ENCODE measurements at places on chromosomes 11 and 22. TPM values are rescaled to one million over a fixed set of nuclear protein-coding genes. Genes with fewer than 3 reads are reported as not detected.

The RAB39A gene
- total RNA-seq, result 0.98 TPM

The ANO3 gene
- 0.66 TPM for total RNA-seq

The RHOD gene
- 27.2 TPM for total RNA-seq

The TMEM191C gene
- total RNA-seq, result 1.3 TPM

The TMPRSS6 gene
- not detected for total RNA-seq

DNA sequence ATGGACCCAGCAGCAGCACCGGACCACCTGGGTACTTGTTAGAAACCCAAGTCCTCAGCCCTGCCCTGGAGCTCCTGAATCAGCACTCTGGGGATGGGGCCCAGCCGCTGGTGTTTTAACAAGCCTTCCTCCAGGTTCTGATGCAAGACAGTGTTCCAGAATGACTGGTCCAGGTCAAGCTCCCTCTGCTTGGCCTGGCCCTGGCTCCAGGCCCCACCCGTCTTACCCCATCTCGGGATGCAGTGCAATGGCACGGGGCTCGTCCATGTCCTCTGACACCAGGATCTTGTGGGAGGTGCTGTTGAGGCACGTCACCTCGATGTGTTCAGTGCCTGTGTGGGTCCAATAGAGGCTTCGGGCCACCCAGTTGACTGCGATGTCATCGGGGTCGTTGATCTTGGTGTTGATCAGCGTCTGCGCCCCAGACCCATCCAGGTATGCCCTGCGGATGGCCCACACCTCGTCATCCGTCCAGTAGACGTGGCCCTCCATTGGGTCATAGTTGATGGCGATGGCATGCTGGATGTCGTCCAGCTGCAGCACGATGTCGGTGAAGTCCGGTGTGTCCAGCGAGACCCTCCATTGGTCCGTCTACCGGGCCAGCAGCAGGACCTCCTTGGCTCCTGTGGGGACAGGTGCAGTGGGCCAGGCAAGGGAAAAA is 140.3 kb downstream of the CRYBB2 start:
- H3K27ac ChIP-seq, result no peak overlapping the region
- H3K4me3 ChIP-seq, result no peak overlapping the region
- H3K27me3 ChIP-seq, result no peaks in the 10 kb centered on the region
- no peaks in the 10 kb centered on the region for H3K36me3 ChIP-seq
- no peaks in the 10 kb centered on the region for H3K4me1 ChIP-seq
- DNase-seq, result peak; percentile 47

- no peaks in the 10 kb centered on the region for H3K27me3 ChIP-seq
- no peaks in the 10 kb centered on the region for H3K4me1 ChIP-seq
- H3K36me3 ChIP-seq, result no peaks in the 10 kb centered on the region
- H3K4me3 ChIP-seq, result peak overlapping the region; percentile 75
- DNase-seq, result peak; percentile 21
These were observed 749 bp downstream of the VWA5A start for GRCh38 chr11:124115782-124116616.

- DNase-seq, result no peak
- H3K27me3 ChIP-seq, result no peaks in the 10 kb centered on the region
- H3K36me3 ChIP-seq, result no peaks in the 10 kb centered on the region
- H3K4me3 ChIP-seq, result no peak overlapping the region
- no peak overlapping the region for H3K27ac ChIP-seq
These were observed 67.7 kb downstream of the TRIM44 start for GRCh38 chr11:35730254-35730653.

DNA sequence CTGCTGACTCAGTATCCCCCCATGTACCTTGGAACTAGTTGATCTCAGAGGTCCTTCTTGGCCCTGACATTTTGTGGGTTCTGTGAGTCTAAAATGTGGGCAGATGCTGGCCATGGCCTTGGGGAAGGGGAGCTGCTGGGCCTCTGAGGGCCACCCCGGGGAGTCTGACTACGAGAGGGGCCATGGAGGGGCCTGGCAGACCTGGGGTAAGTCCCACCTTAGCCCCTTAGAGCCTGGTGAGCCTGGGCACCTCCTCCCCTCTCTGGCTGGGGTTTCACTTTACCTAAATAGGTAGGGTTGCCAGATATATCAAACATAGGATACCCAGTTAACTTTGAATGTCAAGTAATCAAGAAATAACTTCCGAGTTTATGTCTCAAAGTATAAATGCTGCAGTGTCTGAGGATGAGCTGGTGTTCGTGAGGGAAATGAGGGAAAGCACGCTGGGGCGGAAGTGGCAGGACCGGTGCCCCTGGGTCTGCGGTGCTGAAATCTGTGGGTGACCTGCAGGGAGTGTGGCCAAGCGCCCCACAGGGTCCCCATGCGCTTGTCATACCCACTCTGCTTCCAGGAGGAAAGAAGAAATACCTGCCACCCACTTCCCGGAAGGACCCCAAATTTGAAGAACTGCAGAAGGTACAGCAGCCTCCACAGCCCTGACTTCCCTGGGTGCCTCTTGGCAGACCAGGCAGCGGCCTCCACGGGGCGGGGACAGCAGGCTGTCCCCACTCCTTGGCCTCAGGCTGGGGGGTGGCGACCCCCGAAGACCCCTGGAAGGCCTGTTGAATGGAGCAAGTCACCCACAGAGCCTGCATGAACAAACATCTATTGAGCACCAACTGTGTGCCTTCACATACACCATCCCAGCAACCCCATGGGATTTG is 4.8 kb downstream of the PARVG start:
- H3K27ac ChIP-seq, result no peak overlapping the region
- H3K4me3 ChIP-seq, result no peak overlapping the region
- no peaks in the 10 kb centered on the region for H3K4me1 ChIP-seq
- no peak for DNase-seq
- peaks cover 40% of the 10 kb centered on the region for H3K27me3 ChIP-seq
- H3K36me3 ChIP-seq, result no peaks in the 10 kb centered on the region

DNA sequence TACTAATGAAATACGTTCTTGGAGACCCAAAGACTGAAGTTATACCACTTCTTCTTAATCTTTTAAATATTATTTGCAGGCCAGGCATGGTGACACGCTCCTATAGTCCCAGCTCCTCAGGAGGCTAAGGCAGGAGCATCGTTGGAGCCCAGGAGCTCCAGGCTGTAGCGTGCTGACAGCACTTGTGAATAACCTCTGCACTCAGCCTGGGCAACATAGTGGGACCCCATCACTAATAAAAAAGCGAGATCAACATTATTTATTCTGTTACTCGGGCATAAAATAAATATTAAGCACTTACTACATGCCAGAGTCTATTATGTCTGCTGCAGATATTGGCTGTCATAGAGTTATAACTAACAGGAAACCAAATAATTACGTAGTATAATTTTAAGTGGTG is 720 bp upstream of the MED17 start:
- DNase-seq, result no peak
- H3K27ac ChIP-seq, result peak overlapping the region; percentile 98
- no peaks in the 10 kb centered on the region for H3K36me3 ChIP-seq
- no peaks in the 10 kb centered on the region for H3K4me1 ChIP-seq

DNA sequence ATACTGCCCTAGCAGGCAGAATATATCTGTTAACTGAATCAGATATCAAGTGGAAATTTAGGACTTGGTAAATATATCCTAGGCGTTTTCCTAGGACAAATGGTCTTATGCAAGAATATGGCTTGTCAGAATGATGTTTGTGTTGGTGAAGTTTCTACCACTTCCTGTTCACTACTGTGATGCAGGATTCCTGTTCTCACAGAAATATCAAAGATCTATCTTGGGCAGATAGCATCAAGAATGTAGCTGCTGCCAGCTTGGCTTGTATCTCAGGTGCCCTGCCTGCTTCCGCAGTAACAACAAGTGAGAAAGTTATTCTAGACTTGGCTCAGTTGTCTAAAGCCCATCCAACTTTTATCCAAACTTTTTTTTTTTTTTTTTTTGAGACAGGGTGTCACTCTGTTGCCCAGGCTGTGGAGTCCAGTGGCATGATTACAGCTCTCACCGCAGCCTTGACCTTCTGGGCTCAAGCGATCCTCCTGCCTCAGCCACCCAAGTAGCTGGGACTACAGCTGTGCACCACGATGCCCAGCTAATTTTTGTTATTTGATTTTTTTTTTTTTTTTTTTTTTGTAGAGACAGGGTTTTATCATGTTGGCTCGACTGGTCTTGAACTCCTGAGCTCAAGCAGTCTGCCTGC is 61.3 kb downstream of the PPME1 start:
- no peak for DNase-seq
- H3K36me3 ChIP-seq, result peaks cover 8% of the 10 kb centered on the region
- H3K4me1 ChIP-seq, result no peaks in the 10 kb centered on the region
- no peak overlapping the region for H3K27ac ChIP-seq

GRCh38 chr11:120830085-120830620 is 193.7 kb upstream of the TBCEL start:
- no peaks in the 10 kb centered on the region for H3K27me3 ChIP-seq
- no peak overlapping the region for H3K4me3 ChIP-seq
- no peak overlapping the region for H3K27ac ChIP-seq
- H3K4me1 ChIP-seq, result no peaks in the 10 kb centered on the region

DNA sequence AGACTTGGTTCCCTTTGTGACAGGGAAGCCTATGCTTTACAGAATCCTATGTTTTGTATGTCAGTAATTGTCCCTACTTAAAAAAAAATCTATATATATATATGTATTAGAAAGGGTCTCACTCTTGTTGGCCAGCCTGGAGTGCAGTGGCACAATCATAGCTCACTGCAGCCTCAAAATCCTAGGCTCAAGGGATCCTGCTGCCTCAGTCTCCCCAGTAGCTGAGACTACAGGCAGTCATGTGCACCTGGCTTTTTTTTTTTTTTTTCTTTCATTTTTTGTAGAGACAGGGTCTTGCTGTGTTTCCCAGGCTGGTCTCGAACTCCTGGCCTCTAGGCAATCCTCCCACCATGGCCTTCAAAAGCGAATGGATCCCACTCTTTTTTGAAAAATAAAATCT is 2.1 kb upstream of the NEAT1 start:
- peak overlapping the region; percentile 100 for H3K27ac ChIP-seq
- H3K4me1 ChIP-seq, result peaks cover 26% of the 10 kb centered on the region
- no peak for DNase-seq
- no peaks in the 10 kb centered on the region for H3K27me3 ChIP-seq

DNA sequence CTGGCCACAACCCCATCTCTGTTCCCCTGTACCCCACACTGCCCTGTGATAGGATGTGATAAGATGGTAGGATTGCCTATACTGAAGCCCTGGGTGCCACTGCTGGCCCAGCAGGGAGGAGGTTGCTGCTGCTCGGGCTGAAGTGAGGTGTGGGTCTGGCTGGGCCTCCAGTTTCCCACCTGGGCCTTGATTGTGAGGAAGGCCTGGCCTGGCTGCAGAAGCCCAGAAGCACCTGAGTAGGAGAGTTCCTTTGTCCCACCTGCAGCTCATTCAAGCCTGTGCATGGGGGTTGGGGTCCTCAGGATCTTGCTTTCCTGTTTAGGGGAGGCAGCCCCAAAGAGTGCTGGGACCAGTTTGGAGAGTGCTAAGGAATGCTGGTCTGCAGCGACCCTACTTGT is 3.3 kb downstream of the ST3GAL4 start:
- H3K36me3 ChIP-seq, result no peaks in the 10 kb centered on the region
- no peaks in the 10 kb centered on the region for H3K27me3 ChIP-seq
- peak overlapping the region; percentile 87 for H3K27ac ChIP-seq
- DNase-seq, result peak; percentile 41
- H3K4me3 ChIP-seq, result peak overlapping the region; percentile 95

DNA sequence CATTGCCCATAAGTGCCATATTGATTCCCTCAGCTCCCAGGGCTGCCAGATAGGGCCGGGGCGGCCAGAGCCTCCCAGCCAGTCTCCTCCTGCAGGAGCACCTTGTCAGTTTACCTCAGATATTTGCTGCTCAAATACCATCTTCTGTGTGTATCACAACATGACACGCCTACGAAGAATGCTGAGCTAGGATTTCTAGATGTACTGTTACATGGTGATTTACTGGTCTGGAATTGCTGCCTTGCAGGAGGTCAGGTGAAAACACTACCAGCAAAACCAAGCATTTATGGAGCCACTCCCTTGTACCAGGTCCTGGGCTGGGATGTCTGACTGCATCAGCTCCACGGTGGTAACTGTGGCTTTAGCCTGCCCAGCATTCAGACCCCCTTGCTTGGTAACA is 11.8 kb downstream of the MICAL3 start:
- no peak overlapping the region for H3K4me3 ChIP-seq
- H3K27me3 ChIP-seq, result no peaks in the 10 kb centered on the region
- no peak overlapping the region for H3K27ac ChIP-seq
- no peaks in the 10 kb centered on the region for H3K36me3 ChIP-seq

Measured in breast epithelium (tissue), 4 donors.